ENCODE measurements at places on chromosomes 6 and 20.

GRCh38 chr6:123448306-123448884, 188.4 kb downstream of the TRDN start:
- no peak for DNase-seq

DNA sequence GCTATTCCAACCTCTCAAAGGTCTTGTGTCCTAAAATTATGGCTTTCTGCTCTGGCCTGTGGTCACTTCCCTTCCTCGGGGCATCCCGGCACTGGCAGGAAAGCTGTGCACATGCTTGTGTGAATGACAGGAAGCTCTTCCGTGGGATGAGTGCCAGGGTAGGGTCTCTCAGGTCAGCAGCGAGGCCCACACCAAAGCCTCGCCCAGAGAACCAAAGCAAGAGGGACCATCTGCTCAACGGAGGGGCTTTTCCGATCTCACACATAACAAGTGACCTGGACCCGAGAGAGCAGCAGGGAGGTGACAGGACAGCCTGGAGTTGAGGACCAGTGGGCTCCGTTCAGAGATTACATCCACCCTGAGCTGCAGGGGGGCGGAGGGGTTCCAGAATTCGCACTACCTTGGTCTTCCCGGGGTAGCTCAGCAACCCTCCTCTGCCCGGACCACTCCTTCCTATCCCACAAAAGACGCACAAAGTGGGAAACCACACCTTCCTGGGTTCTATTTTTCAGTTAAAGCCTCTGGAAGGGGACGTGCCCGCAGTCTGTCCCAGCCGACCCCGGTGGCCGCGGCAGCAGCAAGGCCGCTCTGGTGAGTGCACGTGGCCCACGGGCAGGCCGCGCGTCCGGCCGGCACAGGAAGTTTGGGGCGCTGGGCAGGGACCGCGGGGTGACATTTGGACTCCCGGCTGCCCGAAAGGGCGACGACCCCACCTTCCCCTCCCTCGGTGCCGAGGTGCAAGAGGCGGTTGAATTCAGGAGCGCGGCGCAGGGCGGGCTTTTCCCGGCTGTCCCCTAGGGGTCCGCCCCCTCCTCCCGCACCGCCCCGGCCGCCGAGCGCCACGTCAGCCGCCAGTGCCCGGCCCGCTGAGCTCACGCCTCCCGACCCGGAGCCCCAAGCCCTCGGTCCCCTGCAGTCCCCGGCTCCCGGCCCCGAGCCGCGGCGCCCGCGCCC, 988 bp downstream of the TXNDC5 start:
- peak; percentile 63 for DNase-seq

GRCh38 chr20:63323357-63323981, 30.5 kb downstream of the COL20A1 start:
- no peak for DNase-seq

- peak; percentile 86 for DNase-seq
These were observed 934 bp upstream of the CST9 start for GRCh38 chr20:23606652-23607049.

GRCh38 chr6:68728159-68728979, 93.3 kb downstream of the ADGRB3 start:
- DNase-seq, result no peak

GRCh38 chr6:157613011-157613522, 210.0 kb upstream of the SNX9 start:
- no peak for DNase-seq
